ENCODE measurements at places on chromosomes 3 and 15.
A peak's percentile ranks its signal among the peaks of the same experiment; 100 is the strongest.

- no peak for DNase-seq
Measured at GRCh38 chr15:79073336-79073735, 17.2 kb downstream of the RASGRF1 start.

DNA sequence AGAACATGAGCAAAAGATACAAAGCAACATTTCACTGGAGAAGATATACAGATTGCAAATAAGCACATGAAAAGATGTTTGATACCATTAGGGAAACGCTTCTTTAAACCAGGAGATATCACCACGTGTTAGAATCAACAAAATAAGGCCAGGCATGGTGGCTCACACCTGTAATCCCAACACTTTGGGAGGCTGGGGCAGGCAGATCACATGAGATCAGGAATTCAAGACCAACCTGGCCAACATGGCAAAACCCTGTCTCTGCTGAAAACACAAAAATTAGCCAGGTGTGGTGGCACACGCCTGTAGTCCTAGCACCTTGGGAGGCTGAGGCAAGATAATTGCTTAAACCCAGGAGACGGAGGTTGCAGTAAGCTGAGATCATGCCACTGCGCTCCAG, 20.5 kb upstream of the MUC20 start:
- DNase-seq: no peak

DNA sequence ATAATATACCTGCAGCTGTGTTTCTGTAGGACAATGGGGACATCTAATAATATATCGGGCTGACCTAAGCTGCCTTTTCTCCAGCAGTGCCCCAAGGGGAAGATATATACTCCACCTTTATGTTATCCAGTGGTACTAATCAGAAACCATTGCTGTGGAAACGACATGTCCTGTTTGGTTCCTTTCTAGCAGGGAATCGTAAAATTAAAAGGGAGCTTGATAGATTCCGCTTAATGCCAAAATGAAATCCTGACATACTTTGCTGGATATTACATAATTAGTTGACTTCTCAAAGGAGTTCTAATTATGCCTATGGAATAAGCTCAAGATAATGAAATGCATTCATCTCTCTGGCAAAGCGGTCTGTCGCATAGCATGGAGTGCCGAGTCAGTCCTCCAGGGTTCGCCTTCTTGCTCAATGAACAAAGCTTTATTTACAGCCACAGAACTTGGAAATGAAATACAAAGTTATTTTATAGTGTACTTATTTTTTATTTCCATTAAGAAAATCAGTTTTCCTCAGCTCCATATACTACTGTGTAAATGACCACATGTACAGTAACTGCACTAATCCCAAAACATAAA, 262.8 kb downstream of the LRTM1 start:
- no peak for DNase-seq

GRCh38 chr3:51796854-51797253, 17.8 kb upstream of the IQCF6 start:
- DNase-seq: peak; percentile 69

DNA sequence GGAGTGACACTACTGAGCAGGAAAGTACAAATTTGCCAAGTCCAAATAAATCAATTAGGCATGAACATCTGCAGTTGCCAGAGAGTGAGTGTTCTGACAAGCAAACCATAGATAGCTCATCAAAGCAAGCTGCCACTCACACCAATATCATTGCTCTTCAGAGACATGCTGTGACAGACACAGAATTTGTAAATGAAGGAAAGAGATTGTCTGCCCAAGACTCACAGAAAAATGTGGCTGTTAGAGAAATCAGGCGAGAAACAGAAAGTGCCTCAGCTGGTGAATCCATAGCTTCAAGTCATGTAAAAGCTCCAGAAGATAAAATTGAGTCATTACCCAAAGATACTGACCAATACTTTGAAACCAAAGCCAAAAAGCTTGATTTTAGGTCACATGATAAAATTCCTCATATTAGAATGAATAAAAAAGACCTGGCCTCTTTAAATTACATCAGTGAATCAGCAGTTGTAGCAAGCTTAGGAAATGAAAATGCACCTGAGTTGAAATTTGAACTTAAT, 50.8 kb downstream of the CRYBG3 start:
- DNase-seq: no peak

DNA sequence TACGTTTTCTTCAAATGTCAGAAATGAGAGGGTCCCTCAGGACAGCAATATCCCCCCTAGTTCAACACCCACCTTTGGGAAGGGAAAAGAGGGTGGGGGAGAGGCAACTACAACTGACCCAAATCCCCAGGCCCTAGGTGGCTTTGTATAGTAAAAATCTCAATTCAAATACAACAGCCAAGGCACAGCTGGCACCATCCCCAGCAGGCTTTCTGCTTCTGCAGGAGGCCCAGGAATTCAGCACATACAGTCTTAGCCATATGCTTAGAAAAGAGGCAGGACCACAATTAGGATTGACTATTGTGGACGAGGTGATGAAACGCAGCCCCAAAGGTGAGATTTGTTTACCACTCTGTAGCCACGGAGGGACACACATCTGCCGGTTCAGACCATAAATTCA, 15.8 kb downstream of the NR2E3 start:
- no peak for DNase-seq

- no peak for DNase-seq
Measured at GRCh38 chr15:59485036-59485435, 47.0 kb downstream of the FAM81A start.

DNA sequence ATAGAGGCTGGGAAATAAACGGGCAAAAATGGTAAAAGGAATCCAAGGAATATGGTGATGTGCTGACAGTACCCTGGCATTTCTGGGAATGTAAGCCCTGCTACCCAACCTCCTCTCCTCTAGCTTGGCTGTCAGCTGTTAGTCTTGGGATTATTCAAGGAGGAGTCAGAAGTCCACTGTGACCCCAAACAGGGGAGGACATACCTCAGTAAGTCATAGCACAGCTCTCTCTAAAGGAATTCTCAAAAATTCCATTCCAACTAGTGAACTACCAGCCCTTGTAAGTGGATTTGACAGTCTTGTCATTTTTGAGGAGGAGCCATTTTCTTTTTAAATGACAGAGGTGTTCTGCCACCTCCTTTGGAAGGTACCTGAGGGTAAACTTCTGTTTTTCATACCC, 207.5 kb downstream of the PDCD6IP start:
- no peak for DNase-seq

DNA sequence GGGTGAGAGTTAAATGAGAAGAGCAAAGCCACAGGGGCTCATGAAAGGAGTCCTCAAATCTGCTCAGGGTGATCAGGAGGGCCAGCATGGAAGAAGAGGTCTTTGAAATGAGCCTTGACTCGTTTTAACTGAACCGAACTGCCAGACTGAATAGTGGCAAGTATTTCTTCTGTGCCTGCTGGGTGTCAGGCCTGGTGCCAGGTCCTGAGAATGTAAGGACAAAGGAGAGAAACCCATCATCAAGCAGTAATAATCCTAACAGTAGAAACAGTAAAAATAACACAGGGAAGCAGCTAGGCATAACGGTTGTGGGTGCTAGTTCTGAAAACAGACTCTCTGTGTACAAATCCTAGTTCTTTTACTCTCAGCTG, 40.4 kb upstream of the SMAD3 start:
- no peak for DNase-seq

- DNase-seq: no peak
Measured at GRCh38 chr3:30538791-30539190, 67.6 kb upstream of the TGFBR2 start.

Data from stimulated activated naive CD8-positive, alpha-beta T cell treated with anti-CD3 and anti-CD28 coated beads, Interleukin-15, amount 100 ng/mL, for 72 hours (primary cell).